ENCODE measurements at places on chromosomes 5 and 9.

- DNase-seq, result no peak
Observed at GRCh38 chr5:138370537-138370936, 18.1 kb downstream of the KDM3B start.

DNA sequence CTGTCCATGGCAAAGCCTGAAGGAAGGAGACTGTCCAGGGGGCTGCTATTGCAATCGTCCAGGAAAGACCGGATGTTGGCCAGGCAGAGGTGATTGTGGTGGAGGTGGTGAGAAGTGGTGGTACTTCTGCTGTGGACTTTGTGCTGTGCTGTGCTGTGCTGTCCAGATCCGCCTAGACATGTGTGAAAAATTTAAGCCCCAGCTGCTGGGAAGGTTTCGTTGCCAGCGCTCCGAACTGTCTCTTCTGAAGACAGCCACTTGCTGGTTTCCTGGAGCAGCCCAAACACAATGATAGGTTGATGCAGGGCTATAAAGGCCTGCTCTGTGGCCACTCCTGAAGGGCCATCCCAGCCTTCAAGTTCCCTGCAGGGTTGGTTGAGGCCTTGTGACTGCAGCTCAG, 223.0 kb upstream of the MPDZ start:
- no peak for DNase-seq

- DNase-seq, result no peak
Observed at GRCh38 chr5:158739951-158740757, 359.6 kb downstream of the EBF1 start.

GRCh38 chr5:168712280-168712924, 133.2 kb upstream of the PANK3 start:
- no peak for DNase-seq

DNA sequence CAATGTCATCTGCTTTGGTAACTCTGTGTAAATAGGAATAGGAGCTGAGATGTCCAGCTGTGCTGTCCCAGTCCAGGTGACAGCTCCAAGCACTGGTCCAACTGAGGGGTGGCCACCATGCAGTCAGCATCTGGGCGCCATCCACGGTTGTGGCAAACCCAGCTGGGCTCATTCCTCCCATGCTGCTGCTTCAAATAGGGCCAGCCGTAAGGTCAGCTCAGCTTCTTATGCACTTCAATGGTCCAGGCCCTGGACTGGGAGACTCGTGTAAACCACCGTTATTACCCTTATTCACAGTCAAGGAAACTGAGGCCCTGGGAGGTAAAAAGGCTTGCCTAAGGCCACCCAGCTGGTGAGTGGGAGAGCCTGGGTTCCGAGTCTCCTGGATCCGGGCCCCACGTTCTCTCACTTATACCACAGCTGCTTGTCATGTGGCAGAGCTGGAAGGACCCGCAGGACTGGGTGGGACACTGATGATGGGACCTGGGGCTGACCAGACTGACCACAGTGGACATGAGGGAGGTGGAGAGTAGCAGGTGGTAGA, 38.7 kb upstream of the ANGPTL2 start:
- no peak for DNase-seq

GRCh38 chr9:108040783-108041182, 551.2 kb upstream of the KLF4 start:
- DNase-seq, result no peak

- no peak for DNase-seq
Observed at GRCh38 chr5:145680169-145680568, 155.0 kb downstream of the PRELID2 start.

- DNase-seq, result no peak
Observed at GRCh38 chr5:52015760-52016159, 632.5 kb downstream of the ISL1 start.
